Activated B cell treated with CpG ODN at 0.5 μM for 24 hours (primary cell): ENCODE measurements at places on chromosomes 7 and 10.

DNA sequence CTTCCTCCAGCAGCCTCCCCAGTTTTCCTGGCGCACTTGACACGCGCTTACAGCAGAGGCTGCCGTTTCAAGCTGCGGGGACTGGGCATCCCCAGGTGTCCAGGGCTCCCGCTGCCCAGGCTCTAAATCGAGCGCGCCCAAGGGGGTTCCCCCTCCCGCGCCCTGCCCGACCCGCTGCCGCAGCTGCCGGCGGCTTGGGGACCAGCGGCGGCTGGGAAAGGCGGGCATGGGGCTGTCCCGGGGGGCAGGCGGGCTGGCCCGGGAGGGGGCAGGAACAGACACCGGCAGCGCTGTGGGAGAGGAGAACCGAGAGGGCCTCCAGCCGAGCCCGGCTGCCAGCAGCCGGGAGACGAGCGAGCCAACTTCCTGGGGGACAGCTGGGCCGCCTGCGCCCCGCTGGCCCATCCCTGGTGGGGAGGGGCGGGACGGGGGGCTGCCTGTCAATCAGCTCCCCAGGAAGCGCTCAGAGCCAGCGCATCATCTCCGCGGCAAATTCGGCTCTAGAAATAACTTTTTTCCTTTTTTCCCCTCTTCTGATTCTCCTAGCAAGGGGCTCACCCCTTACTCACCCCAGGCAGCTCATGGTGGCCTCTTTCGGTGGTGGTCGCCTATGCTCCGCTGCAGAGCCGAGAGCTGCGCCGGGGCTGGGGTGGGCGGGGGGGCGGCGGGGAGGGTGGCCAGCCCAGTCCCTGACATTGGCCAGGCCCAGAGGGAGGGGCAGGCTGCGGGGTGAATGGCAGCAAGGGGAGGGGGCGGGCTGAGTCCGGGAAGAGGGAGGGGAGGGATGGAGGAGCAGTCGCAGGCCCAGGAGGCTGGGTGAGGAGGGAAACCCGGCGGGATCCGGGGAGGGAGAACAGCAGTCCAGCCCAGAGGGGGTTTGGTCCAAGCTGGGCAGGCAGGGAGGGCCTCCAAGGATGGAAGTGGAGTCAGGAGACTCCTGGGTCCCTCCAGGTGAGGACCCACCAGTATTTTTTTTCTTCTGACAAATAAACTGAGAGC, 14.7 kb downstream of the GRID2IP start:
- DNase-seq: no peak

DNA sequence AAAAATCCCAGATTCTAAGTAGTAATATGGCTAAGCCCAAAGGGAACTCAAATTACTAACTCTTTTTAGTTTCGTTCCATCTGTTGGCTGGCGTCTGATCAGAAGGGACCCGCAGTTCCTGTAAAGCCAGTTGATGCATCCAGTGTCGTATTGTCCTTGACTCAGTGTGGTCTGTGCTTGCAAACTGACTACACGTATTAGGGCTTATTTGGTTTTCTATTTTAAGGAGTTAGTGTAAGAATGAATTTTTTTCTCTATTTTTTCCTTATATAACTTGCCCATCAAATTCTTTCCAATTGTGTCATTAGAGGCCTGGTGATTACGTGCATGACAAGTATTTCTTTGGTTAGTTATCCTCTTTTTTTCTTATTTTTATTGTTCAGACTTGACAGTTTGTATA, 9.7 kb downstream of the ABCA13 start:
- DNase-seq: no peak

GRCh38 chr10:104732222-104732621, 91.1 kb downstream of the SORCS3 start:
- DNase-seq: no peak

GRCh38 chr10:12978891-12979290, 22.6 kb downstream of the CCDC3 start:
- DNase-seq: no peak

DNA sequence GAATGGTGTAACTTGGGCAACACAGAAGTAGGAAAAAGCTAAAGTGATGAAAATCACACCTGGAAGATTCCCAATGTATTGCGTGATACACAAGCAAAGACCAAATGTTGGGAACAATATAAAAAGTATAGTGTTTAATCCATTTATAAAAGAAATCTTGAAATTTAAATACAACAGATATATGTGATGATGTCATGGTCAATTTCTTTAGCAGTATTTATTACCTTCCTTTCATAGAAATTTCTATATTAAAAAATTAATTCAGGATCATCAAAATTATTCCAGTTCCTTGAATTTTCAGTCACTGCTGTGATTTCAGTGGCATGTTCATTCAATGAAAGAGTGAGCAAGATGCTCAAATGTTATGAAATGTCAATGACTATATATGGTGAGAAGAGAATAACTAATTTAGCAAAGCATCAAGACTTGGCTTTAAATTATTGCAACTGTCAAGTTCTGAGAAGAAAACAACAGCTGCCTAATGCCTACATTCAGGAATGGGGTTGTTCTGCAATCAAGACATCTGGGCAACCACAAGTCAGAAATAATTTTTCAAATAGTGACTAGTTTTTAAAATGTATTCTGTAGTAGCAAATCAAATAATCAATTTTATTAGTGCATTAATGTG, 308.8 kb downstream of the SEMA3D start:
- DNase-seq: no peak

DNA sequence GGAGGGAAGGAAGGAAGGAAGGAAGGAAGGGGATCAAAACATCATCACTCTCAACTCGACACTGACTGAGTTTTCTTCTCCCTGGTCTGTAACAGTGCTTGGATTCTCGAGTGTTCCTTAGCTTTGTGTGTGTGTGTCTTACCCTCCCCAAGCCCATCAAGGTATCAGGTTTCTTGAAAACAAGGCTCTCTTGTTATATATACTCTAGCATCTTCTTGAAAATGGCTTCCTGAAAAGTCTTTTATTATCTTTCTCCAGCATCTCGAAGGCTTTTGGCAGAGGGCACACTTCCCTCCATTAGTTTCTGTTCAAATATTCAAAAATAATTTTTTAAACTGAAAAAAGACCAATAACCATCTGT, 13.4 kb downstream of the SERPINE1 start:
- no peak for DNase-seq

GRCh38 chr10:90937645-90938258, 16.9 kb upstream of the ANKRD1 start:
- DNase-seq: no peak

DNA sequence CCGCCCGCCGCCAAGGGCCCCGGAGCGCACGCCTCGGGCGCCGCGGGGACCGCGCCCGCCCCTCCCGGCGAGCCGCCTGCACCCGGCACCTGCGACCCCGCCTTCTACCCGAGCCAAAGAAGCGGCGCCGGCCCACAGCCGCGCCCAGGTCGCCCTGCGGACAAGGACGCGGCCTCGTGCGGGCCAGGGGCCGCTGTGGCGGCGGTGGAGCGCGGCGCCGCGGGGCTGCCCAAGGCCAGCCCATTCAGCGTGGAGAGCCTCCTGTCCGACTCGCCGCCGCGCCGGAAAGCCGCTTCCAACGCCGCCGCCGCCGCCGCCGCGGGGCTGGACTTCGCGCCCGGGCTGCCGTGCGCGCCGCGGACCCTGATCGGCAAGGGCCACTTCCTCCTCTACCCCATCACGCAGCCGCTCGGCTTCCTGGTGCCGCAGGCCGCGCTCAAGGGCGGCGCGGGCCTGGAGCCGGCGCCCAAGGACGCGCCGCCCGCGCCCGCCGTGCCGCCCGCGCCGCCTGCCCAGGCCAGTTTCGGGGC, 3.5 kb downstream of the UNCX start:
- DNase-seq: no peak

GRCh38 chr10:33006342-33006887, 48.4 kb upstream of the ITGB1 start:
- DNase-seq: no peak

GRCh38 chr10:7533657-7534479, 123.0 kb upstream of the SFMBT2 start:
- DNase-seq: no peak

- DNase-seq: no peak
Observed at GRCh38 chr10:131777162-131777561, 123.6 kb upstream of the PPP2R2D start.

- DNase-seq: no peak
Observed at GRCh38 chr10:129550658-129551057, 83.6 kb downstream of the MGMT start.

- no peak for DNase-seq
Observed at GRCh38 chr7:79868010-79868409, 266.6 kb upstream of the GNAI1 start.

DNA sequence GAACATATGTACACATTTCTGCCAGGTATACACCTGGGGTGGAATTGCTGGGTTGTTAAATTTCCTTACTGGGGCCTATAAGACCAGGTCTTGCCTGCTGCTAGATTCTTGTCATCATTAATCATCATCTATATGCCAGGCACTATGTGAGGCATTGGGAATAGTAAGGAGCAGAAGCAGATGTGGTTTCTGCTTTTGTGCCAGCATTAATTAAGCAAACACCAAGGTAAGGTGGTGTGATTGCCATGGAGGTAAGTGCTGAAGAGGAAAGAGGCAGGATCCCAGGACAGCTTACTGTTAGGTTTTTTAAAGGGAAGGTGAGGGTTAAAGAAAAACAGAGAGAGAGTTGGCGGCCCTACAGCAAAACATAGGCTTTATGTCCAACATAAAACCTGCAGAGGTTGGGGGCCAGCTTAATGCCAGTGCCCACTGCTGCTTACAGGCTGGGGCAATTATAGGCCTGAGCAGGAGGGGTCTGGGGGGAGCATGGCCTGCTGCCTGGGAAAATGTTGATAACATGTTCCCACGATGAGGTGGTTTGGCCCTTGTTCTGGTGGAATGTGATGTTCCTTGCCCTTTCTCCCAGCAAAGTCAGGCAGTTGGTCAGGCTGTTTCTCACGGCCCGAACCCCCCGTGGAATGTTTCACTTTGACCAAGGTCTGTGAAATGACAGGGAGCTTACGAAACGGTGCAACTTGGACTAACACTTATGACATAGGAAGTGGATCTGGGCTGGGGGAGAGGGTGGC, 93.9 kb downstream of the RBM20 start:
- no peak for DNase-seq

GRCh38 chr10:124619195-124619594, 125.0 kb downstream of the FAM53B start:
- no peak for DNase-seq

- no peak for DNase-seq
Observed at GRCh38 chr10:16816830-16817124, 447 bp downstream of the RSU1 start.

DNA sequence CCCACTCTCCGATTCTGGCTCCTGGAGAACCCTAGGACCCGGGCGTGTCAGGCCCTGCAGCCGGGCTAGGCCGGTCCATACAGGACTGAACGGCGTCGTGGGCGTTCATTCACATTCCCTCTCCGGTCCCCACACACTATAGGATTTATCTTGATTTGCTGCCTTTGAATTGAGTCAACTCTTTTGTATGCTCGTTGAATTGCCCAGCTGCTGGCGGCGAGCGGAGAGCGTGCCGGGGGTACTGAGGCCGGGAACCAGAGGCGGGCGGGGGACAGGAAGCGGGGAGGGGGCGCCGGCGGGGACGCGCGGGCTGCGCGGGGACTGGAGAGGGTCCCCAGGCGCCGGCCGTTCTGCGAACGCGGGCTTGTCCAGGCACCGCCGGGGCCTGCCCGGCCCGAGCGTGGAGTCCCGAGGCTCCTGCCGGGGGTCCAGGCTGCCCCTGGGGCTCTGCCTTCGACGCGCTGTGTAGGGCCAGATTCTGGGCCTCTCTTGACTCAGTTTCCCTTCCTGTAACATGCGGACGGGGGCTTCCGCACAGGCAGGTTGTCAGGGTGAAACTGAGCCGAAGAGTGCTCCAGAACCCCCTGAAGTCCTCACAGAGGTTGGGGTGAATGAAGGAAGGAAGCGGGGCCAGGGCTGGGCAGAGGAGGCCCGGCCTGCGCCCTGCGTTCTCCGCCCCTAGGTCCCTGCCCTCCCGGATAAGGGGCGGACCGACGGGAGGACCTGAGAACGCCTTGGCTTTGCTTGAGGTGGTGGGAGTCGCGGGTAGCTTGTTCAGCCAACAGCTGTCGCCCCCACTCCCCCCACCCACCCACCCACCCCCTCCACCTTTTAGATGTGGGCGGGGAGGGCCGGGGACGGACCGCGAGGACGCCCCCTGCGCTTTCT, 769 bp upstream of the ELFN1 start:
- DNase-seq: peak; percentile 21

DNA sequence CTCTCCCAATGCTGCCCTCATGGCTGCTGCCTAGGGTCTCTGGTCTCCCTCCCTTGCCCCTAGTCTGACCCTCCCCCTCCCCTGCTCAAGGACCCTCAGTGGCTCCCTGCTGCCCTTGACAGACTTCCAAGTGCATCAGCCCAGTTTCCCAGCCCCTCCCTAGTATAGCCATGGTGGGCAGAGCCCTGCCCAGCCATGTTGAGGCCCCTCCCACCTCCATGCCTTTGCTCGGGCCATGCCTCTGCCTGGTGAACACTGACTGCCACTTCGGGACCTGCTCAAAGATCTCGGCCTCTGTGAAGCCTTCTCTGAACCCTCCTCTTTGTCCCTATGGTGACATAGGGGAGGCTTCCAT, 73.2 kb downstream of the MYL10 start:
- no peak for DNase-seq

GRCh38 chr10:52965938-52966401, 193.4 kb upstream of the MBL2 start:
- DNase-seq: no peak

- DNase-seq: no peak
Observed at GRCh38 chr10:61621605-61622051, 41.1 kb upstream of the CABCOCO1 start.

- DNase-seq: no peak
Observed at GRCh38 chr7:55436457-55436856, 71.3 kb downstream of the LANCL2 start.

- no peak for DNase-seq
Observed at GRCh38 chr10:110009736-110010475, 2.1 kb downstream of the ADD3 start.

- no peak for DNase-seq
Observed at GRCh38 chr10:110667620-110668343, 23.6 kb downstream of the RBM20 start.

- DNase-seq: no peak
Observed at GRCh38 chr10:15200626-15201025, 32.1 kb upstream of the NMT2 start.

GRCh38 chr10:130429809-130430208, 293.6 kb downstream of the GLRX3 start:
- no peak for DNase-seq

- no peak for DNase-seq
Observed at GRCh38 chr7:4769761-4770160, 5.7 kb upstream of the AP5Z1 start.

GRCh38 chr7:73596191-73597065, 18.0 kb upstream of the TBL2 start:
- DNase-seq: no peak

- DNase-seq: no peak
Observed at GRCh38 chr7:112193915-112194502, 12.2 kb downstream of the DOCK4 start.

- no peak for DNase-seq
Observed at GRCh38 chr10:128483216-128483615, 357.0 kb upstream of the MKI67 start.

- DNase-seq: no peak
Observed at GRCh38 chr7:25117226-25118047, 7.6 kb downstream of the CYCS start.

DNA sequence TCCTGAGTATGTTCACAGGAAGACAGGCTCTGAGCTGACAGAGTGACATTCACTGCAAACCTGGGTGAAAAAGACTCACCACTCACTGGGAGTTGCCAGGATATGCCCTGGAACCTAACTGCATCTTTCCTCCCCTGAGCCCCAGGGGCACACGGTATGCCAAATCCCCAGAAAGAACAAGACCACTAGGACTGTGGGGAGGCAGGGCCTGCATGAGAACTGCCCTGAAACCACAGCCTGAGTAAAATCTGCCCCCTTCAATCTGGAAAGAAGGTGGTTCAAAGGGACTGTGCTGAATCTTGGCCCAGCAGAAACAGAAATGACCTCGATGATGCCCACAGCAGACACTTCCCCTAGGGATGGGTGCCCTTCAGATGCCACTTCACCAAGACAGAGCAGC, 6.5 kb downstream of the FAM53B start:
- DNase-seq: no peak
